ENCODE measurements at places on chromosomes 5 and 9.

DNA sequence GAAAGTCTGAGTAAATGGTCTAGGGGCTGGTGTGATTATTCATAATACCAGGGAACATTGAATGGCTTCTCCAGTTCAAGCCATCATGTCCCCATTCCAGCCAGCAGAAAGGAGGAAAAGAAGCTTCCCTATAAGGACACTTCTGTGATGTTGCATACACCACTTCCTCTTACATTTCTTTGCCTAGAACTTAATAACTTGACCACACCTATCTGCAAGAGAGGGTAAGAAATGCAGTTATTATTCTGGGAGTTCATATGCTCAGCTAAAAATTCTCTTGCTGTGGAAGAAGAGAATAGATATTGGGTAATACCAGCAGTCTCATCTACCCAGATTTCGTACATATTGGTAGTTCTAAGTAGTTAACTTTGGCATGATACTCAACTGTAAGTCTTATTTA is 166.1 kb downstream of the SLC28A3 start:
- no peak for DNase-seq

DNA sequence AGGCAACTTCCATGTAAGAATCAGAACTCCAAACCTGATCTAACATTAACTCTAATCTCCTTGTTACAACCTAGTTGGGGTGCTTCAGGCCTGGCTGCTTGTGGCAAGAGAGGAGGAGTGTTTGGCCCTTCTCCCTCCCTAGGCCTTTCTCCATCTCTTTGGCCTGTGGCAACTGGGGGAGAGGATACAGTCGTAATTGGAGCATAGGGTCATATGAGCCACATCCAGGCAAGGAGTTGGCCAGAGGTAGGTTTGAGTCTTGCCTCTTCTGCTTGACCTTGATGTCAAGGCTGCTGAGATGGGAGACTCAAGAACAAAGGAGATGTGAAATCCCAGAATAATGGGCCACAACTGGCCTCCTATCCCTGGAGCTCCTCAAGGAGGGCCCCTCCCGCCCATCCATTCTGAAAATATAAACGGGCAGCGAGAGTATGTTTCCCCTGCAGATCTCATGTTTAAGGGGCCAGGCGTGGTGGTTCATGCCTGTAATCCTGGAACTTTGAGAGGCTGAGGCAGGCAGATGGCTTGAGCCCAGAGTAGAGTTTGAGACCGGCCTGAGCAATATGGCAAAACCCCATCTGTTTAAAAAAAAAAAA is 59.3 kb upstream of the ANGPTL2 start:
- no peak for DNase-seq

DNA sequence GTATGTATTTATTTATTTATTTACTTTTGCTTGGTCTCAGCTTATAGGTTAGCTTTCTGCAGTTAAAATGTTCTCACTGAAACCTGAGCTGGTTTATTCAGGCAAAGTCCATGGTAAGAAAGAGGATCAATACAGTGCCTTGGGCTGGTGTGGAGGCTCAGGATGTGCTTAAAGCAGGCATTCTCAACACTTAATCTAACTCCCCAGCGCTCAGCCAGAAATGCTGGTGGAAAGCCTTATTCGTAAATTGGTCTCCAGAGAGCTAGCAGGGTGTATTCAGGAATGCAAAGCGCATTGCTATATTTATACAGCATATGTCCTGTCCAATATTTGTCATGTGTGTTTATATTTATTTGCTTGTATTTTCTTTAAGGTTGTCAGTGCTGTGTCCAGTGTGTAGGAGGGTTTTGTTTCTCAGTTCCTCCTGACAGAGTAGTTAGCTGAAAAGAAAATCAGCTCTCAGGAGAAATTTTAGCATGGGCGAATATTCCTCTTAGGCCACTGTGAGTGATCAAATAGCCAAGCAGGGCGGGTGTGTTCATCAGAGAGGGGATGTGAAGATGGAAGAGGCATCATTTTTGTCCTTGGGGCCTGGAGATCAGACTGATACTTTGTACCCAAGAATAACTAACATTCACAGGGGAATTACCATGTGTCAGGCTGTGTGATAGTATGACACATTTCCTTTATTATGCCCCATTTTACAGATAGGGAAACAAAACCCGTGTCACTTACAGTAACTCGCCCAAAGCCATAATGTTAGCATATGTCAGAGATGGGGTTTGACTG is 65.8 kb downstream of the DOCK2 start:
- no peak for DNase-seq

GRCh38 chr9:91162784-91163443 is 198.8 kb downstream of the AUH start:
- DNase-seq, result no peak

GRCh38 chr9:89405826-89406225 is 87.5 kb downstream of the SECISBP2 start:
- DNase-seq, result no peak

GRCh38 chr5:145362266-145362665 is 472.9 kb downstream of the PRELID2 start:
- no peak for DNase-seq

GRCh38 chr5:36457511-36458270 is 148.7 kb upstream of the SLC1A3 start:
- DNase-seq, result no peak
